ENCODE measurements at places on chromosomes 13 and 19.

GRCh38 chr19:3015126-3016057, 13.7 kb downstream of the TLE2 start:
- DNase-seq: no peak

DNA sequence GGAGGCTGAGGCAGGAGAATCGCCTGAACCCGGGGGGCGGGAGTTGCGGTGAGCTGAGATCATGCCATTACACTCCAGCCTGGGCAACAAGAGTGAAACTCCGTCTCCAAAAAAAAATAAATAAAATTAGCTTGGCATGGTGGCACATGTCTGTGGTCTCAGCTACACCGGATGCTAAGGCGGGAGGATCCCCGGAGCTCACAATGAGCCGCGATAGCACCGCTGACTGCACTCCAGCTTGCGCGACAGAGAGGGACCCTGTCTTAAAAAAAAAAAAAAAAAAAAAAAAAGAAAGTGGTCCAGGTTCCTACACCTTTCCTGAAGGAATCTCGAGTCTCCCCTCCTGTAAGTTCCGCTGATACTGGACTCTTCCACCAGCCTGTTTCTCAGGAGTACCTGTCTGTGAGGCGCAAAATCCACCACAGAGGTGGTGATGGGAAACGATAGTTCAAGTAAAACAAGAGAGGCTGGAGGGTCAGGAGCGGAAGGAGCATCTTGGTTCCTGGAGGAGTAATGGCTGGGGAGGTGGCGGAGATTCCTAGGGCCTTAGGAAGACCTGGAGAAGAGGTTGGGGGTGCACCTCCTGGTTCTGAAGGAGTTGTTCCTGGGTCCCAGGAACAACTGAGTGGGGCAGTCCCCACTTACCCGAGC, 471 bp downstream of the FUT1 start:
- DNase-seq: no peak

GRCh38 chr13:36717966-36718545, 44.2 kb downstream of the SERTM1 start:
- DNase-seq: no peak

GRCh38 chr13:32582991-32583390, 3.3 kb upstream of the PDS5B start:
- DNase-seq: no peak

DNA sequence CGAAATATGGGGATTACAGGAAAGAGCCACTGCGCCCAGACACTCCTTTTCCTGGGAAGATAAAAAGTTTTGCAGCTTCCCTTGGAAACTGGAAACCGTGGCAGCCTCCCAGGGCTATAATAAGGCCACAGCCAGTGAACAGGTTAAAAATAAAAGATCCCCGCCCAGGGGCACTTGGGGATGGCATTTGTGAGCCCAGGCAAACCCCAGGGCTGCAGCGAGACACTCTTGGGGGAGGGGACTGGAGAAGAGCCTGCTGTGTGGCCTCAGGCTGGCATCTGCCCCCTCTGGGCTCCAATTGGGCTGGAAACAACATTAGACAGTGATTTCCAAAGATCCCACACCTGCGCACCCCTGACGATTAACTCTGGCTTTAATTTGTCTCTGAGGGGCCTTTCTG, 11.2 kb downstream of the FEM1A start:
- DNase-seq: no peak

- DNase-seq: no peak
Measured at GRCh38 chr13:80038371-80038770, 302.6 kb downstream of the SPRY2 start.

GRCh38 chr13:88456151-88456550, 785.0 kb downstream of the SLITRK5 start:
- DNase-seq: no peak

DNA sequence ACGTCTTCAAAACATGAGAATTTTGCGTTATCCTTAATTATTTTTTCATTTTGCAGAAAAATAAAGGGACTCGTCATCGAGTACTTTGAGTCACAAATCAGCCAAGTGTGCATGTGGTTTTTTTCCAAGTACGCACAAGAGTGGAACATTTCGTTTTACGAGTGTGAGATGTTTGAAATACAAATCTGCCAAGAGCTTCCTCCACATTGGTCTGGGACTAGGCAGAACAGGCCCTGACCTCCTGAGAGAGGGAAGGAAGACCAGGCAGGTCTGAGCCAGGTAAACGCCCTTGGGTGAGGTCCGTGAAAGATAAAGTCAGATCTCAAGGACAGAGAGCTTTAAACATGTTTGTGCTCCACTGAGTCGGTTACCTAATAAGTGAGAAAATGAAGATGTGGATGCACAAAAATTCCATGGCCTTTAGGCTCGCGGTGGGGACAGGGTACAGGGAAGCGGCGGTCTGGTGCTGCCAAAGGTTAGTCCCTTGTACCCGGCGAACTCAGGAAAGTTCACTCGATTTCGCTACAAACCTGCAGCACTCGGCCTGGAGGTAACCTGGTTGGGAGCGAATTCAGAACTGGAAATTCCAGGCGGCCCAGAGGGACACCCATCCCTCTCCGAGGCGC, 473 bp upstream of the ITM2B start:
- DNase-seq: no peak

GRCh38 chr13:106318941-106319411, 216.5 kb downstream of the EFNB2 start:
- DNase-seq: peak; percentile 87

GRCh38 chr13:45332036-45332830, 8.8 kb downstream of the TPT1 start:
- peak; percentile 84 for DNase-seq

DNA sequence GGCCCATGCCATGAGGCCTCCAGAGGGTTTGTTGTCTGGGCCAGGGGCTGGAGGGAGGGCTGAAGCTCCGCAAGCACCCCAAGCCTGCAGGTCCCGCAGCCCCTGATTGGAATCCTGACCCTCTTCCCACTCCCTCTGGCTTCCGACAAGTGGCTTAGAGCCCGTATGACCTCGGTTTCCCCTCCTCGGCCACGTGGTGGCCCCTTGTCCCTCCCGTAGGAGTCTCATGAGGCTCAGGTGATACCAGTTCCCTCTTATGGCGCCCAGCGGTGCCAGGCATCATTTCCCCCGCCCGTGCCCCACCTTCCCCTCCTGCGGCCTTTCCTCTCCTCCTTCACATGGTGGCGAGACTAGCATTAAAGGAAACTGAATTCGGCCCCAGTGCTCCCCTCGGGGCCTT, 6.1 kb downstream of the THOP1 start:
- no peak for DNase-seq

DNA sequence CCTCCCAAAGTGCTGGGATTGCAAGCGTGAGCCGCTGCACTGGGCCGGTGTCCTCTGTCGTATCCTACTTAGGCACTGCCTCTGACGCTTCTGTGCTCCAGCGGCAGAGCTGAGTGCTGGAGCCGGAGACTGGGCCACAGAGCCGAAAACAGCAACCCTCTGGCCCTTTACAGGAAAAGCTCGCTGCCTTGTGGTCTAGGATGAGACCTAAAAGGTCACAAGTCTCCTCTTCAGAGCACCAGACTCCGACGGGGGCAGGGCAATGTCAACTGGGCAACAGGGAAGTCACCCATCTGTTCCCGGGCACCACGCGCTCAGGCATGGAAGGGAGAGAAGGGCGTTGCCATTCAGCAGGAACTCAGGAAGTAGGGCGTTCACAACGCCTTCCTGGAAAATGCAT, 91.7 kb downstream of the GADD45B start:
- no peak for DNase-seq

DNA sequence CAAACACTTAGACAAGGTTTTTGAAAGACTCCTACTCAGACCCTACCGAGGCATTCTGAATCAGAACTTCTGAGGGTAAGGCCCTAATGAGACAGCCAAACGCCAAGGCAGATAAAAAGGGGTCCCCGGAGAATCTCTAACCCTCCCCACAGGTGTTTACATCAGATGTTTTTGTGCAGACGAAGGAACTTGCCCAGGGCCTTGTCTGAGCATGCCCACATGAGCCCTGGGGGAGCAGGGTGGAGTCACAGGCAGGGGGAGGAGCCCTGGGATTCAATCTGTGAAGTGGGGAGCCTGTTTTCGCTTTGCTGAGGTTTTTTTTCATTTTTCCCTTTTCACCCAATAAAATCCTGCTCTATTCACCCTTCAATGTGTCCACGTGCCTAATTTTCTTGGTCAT, 61.6 kb upstream of the MED4 start:
- DNase-seq: peak; percentile 13

DNA sequence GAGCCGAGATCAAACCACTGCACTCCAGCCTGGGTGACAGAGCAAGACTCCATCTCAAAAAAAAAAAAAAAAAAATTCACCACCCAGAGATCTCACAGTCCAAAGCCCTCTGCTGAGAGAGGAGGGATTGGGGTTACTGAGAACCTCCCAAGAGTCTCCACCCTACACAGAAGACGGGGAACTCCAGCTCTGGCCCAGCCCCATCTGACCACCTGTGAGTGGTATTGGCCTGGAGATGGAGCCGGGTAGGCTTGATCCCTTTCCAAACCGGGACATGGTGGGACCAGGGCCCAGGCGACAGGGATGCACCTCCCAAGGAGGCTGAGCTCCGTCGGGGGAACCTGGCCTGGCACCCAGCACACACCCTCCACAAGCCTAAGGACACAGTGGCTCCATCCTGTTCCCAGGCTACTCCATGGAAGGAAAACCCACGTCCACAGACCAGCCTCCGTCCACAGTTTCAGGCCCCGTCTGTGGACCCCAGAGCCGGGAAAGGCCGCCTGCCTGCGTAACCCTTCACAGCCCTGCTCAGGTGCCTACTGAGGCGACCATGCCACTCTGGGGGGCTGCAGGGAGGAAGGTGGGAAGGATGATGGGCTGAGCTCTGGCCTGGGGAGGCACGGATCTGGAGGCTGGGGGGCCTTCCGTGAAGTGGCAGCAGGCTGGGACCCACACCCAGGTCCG, 1.8 kb downstream of the TMEM259 start:
- no peak for DNase-seq

DNA sequence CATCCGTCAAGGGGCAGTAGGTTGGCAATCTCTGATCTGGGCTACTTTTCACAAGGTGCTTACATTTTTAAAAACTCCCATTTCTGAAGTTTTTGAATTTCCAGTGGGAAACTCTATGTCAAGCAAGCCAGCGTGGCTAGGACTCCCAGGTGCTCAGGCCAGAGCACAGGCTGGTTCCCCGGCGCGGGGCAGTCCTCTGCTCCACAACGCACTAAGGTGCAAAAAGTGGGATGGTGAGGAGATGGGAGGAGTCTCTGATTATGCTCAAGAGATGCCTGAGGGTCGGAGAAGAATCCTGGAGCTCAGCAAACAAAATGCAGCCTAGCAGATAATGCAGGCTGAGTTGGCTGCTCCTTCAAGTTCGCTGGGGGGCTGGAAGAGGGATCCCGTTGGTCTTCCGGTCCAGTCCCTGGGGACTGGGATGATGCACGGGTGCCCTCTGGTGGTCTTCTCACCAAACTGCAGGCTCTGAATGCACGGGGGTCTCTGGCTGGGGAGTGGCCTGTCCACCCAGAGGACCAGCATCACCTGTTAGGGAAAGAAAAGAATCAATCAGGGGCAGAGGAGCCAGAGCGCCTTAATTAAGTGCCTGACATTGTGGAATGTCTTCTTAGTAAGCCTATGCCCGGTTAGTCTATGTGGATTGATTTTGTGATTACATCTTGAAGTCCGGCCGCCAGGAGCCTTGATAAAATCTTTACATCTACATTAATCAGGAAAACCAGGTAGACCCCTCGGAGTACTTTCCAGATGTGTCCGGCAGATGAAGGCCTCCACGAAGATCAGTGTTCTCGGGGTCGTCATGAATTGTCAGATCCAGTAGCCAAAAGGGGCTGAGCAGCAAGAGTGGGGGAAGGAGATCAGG, 244.4 kb upstream of the MAB21L1 start:
- peak; percentile 54 for DNase-seq

GRCh38 chr19:52963247-52963618, 552 bp upstream of the ZNF816 start:
- no peak for DNase-seq

GRCh38 chr19:28694812-28695211, 518.1 kb downstream of the UQCRFS1 start:
- no peak for DNase-seq

DNA sequence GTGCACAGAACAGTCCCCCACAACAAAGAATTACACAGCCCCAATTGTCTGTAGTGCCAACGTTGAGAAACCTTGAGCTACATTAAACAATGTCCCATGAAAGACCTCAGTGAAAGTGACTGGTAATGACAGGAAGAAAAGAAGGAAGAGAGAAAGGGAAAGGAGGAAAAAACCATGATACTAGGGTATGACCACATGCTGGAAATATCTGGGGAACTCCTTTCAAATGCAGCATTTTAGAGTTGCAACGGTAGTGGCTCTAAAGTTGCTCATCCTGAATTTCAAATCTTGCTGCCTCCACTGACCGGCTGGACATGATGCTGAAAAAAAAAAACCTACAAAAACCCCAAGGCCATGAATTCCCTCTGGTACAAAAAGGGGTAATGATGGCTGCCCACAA, 26.5 kb downstream of the FPR3 start:
- no peak for DNase-seq

DNA sequence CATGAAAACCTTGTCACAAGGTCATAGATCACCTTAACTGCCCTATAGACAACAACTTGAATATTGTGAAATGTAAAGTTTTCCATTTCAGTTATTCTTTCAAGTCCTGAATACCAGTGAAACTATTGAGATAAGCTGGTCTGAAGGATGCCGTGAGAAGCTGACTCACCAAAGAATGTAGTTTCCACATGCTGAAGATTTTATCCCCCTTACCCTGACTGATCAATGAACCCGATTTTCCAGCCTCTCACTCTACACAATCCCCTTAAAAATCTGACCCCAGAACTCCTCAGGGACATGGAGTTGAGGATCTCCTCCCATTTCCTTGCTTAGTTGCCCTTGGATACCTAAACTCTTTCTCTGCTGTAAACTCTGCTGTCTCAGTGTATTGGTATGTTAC, 67.5 kb downstream of the POSTN start:
- DNase-seq: peak; percentile 41

GRCh38 chr13:59750860-59751259, 412.9 kb downstream of the DIAPH3 start:
- peak; percentile 17 for DNase-seq

DNA sequence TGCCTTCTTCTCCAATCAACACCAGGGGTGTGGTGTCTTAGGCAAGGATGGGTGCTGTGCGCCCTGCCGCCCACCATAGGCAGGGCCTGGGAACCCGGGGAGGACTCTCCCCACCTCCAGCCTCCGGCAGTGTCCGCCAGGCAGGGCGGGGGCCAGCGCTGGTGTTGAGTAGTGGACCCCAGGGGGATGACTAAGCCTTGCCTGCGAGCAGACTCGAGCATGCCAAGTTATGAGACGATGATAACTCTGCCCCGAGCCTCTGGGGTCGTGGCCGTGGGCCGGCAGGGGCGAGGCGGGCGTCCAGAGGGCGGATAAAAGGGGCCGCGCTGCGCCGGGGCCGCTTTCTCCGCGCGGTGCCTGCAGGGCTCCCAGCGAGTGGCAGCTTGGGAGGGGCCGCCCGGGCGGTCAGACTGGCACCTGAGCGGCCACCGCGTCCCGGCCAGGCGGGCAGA, at the start of gene MEDAG:
TSS of gene MEDAG (plus strand) at position 340 of the 452 bp plus-strand sequence. CDS start 245 bp downstream, outside the sequence.
- no peak for DNase-seq

GRCh38 chr19:17865364-17866311, 5.9 kb downstream of the RPL18A start:
- no peak for DNase-seq

DNA sequence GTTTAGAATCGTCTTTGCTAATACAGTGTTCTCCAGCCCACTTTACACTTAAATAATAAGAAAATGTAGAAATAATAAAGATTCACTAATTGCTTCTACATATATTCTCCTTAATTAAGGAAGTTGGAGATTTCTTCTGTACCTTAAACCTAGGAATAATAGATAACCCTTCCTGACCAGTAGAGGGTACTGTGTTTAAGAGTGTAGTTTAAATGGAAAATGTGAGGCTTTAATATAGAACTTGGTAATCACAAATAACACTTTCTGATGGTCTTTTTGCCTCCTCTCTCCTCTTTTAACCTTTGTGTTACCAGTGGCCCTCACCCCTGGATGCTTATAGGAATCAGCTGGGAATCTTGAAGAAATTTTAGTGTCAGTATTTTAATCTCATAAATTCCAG, 20.7 kb downstream of the POMP start:
- DNase-seq: peak; percentile 26
